ENCODE measurements at places on chromosomes 1 and 21. TPM values are rescaled to one million over a fixed set of nuclear protein-coding genes. Genes with fewer than 3 reads are reported as not detected.
A peak's percentile ranks its signal among the peaks of the same experiment; 100 is the strongest.

GRCh38 chr1:7617826-7618225 is 153.3 kb upstream of the VAMP3 start:
- DNase-seq: no peak

Gene TMPRSS15
- not detected for total RNA-seq

- no peak for DNase-seq
Measured at GRCh38 chr1:236172041-236172579, 29.8 kb downstream of the GPR137B start.

DNA sequence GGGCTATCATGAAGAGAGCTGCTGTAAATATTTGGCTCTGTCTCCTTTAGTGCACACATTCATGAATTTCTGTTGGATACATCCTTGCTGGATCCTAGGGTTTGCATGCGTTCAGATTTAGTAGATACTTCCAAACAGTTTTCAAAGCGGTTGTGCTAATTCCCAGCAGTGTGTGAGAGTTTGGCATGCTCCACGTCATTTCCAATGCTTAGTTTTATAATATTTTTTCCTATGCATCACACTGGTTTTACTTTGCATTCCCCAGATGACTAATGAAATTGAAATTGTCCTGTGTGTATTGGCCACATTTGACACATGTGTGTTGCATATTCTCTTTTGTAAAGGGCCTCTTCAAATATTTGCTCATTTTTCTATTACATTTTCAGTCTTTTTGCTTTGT is 18.5 kb upstream of the AADACL3 start:
- DNase-seq: no peak

Gene RHEX
- not detected for total RNA-seq

DNA sequence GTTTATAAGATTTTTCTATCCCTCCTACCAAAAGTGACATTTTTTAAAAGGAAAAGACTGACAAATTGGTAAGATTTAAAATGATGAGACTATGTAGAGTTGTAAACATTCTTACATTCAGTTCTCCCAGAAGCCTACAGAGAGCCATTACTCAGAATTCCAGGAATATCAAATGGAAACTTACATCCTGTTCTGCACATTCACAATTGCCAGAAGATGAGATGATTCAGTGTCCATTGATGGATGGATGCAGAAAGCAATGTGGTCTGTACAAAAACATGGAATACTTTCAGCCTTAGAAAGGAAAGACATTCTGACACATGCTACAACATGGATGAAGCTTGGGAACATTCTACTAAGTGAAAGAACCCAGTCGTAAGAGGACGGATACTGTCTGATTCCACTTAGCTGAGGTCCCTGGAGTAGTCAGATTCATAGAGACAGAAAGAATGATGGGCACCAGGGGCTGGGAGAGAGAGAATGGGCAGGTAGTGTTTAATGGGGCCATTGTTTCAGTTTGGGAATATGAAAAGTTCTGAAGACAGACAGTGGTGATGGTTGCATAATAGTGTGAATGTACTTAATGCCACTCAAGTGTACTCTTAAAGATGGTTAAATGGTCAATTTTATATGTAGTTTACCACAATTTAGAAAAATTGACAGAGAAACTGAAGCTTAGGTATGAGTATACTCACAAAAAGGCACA is 16.6 kb downstream of the MX1 start:
- DNase-seq: no peak

DNA sequence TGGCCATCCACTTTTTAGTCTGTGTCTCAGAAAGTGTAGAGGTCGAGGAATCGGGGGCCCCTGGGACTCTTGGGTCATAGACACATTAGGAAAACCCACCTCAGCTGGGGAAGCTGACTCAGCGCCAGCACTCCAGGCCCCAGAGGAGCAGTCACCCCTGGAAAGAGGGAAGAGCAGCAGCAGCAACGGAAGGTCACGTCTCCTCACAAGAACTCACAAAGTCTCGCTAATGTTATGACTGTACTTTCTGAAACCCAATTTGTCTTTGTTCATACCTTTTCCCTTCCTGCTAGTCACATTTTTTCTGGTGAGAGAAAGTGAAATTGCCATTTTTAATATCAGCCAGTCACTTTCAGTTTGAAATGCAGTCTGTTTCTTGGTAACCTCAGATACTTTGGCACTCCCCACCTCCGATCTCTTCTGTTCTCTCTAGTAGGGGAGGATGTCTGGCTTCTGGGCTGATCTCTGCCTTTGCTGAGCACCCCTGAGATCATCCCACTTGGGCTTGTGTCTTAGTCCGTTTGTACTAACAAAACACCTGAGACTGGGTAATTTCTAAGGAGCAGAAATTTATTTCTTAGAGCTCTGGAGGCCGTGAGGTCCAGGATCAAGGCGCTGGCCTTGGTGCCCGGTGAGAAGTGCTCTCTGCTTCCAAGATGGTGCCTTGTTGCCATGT is 6.0 kb upstream of the NLRP3 start:
- DNase-seq: no peak

Gene CLCNKA
- not detected for total RNA-seq

DNA sequence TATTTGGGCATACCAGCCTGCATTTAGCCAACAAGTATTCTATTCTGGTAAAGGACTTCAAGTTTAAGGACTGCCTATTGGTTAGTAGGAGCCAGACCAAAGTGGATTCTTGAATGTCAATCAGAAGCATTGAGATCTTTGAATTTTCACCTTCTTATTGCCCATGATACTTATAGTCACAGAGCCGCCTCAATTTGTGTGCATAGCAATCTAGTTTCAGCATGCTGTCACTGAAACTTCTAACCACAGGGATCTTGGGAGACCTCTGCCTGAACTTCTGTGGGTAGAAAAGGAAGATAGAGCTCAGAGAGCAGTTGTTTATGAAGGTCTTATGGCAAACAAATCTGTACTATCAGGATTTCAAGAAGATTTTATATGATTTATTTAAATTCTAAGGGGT is 501.4 kb upstream of the USP24 start:
- no peak for DNase-seq

DNA sequence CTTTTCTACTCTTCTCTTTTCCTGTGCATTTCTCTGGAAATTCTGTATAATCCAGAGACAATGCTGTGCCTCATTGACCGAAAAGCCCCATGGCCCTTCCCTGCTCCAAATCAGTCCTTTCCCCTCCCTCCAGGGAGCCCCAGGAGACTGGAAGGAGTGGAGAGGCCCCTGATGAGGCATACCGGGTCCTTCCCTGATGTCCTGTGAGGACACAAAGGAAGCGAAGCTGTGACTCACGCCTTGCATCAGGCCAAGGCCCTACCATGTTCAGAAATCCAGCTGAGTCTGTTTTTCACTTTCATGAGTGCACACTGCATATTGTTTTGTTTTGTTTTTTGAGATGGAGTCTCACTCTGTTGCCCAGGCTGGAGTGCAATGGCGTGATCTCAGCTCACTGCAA is 38.7 kb upstream of the BECN2 start:
- DNase-seq: peak; percentile 6

Gene PDZK1IP1
- total RNA-seq: 0.13 TPM

DNA sequence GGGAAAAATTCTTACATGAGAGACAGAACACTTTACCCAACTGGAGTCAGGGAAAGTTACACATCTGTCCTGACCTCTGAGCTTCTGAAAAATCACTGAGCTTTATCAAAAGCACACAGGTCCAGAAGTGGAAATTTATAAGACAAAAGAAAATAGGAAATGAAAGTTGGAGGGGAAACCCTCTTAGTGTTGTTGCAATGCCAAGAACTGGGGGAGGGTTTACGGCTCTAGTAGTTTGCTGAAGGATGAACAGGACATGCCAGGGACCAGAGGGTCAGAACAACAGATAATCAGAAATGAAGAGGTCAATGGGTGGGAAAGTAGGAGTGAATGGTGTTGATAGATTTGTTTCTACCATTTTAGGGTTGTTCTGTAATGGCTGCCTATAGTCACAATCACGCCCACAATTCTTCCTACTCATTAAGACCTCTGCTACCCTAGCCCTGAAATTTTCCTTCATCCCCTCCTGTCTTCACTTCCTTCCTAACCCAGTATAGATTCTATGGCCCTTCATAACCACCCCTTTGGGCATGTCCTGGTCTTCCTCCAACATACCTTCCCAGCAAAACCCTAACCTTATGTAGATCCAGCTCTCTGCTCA is 30.3 kb upstream of the FMOD start:
- peak; percentile 91 for DNase-seq

DNA sequence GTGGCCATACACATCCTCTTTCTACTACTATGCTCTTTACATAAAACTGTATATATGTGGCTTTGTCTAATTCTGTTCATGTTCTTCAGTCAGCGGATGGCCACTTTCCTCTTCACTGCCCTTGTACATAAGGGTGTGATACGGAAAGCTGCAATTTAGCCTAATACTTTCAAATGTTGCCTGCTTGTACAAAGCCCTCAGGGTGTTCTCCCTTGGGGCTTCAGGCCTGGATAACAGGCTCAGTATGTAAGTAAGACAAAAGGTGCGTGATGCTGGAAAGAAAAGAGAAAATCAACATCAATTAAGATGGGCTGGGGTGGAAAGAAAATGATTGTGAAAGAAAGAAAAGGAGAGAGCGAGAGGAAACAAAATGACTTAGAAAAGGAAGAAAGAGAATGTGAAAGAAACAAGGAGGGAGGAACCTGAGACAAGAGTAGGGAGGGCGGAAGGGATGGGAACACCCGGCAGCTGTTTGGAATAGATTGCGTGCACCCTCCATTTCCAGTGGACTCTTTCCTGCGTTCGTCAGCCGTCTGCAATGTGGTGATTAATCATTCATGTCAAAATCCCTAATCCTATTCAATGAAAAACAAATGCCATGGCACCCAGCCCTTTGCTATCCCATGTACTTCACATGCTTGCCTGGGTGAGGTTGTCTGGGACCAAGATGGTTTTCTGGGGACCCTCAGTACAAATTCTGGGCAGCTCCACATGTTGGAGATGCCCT is 553.6 kb downstream of the NUF2 start:
- no peak for DNase-seq

GRCh38 chr1:100604372-100604771 is 66.4 kb downstream of the GPR88 start:
- DNase-seq: no peak

Gene F5
- total RNA-seq: not detected

DNA sequence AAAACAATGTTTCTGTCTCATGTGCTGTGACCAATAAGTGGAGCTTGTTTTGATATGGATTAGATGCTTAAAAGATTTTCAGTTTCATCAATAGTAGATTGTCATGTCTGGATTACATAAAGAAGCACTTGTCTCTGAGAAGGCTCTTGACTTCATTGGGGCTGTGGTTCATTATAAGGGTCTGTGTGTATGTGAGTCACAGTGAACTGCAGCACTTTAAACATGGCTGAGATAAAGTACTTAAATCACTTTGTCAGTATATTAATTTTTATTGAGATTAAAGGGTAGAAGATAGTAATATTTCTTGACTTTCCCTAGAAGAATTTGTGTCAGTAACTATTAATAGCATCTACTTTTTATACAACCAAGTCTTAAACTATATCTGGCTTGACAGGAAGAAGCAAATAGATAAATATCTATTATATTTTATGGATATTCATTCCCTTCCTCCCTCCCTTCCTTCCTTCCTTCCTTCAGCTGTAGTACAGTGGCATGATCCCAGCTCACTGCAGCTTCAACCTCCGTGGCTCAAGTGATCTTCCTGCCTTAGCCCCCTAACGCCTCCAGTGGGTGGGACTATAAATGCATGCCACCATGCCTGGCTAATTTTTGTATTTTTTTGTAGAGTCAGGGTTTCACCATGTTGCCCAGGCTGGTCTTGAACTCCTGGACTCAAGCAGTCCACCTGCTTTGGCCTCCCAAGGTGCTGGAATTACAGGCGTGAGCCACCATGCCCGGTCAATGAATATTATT is 48.8 kb downstream of the ZFYVE9 start:
- peak; percentile 26 for DNase-seq

- no peak for DNase-seq
Measured at GRCh38 chr1:147473733-147474049, 67.6 kb upstream of the BCL9 start.

DNA sequence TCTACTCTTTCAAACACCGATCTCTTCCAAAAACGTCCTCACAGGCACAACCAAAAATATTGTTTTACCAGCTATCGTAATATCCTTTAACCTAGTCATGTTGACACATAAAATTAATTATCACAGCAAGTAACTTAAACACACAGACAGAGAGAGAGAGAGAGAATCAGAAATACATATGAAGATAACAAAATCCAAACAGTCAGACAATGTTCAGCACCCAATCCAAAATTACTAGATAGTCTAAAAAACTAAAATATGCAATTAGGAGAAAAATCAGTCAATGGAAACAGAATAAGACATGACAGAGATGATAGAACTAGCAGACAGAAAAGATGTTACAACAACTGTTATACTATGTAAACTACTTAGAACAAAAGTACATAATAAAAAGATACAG is 537.7 kb downstream of the LMO4 start:
- no peak for DNase-seq

DNA sequence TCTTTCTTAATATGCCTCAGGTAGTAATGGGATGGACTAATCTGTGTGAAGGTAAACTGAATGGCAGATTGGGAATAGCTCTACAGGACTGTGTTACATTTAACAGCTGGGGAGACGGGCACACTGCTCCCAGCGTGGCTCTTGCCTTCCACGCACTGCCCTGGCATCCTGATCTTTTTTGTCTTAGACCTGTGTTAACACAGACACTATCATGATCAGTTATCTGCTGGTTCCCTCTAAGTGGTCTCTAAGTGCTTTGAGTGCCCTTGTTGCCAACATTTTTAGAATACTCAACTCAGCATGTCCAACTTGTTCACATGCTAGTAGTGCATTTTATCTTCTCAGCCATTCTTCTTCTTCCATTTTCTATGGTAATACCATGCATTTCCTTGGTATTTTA is 208.1 kb downstream of the RYR2 start:
- DNase-seq: no peak

- DNase-seq: no peak
Measured at GRCh38 chr1:40847023-40847745, 15.0 kb downstream of the CITED4 start.

Gene ST6GALNAC5
- total RNA-seq: not detected

DNA sequence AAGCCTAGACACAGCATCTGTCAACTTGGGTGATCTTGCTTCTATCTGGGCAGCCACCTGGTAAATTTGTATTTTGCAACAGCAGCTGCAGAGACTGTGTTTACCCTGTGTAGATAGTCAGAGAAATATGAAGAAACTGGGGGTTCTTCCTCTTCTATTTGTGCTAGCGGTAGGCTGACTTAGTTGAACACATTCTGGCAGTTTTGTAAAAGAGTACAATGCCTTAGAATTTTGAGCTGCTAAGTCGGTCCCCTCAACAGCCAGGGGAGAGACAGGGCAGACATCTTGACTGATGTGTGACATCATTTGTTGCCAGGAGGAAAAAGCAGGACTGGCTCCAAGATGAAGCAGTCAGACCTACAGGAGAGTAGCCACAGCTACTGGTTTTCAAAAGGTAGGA is 53.7 kb downstream of the KCNJ6 start:
- DNase-seq: peak; percentile 14

Gene HAO2
- total RNA-seq: under 0.01 TPM

GRCh38 chr1:36542024-36542961 is 59.6 kb upstream of the CSF3R start:
- no peak for DNase-seq
